Adrenal gland (tissue), 19 donors: ENCODE measurements at places on chromosomes 2 and 18.

DNA sequence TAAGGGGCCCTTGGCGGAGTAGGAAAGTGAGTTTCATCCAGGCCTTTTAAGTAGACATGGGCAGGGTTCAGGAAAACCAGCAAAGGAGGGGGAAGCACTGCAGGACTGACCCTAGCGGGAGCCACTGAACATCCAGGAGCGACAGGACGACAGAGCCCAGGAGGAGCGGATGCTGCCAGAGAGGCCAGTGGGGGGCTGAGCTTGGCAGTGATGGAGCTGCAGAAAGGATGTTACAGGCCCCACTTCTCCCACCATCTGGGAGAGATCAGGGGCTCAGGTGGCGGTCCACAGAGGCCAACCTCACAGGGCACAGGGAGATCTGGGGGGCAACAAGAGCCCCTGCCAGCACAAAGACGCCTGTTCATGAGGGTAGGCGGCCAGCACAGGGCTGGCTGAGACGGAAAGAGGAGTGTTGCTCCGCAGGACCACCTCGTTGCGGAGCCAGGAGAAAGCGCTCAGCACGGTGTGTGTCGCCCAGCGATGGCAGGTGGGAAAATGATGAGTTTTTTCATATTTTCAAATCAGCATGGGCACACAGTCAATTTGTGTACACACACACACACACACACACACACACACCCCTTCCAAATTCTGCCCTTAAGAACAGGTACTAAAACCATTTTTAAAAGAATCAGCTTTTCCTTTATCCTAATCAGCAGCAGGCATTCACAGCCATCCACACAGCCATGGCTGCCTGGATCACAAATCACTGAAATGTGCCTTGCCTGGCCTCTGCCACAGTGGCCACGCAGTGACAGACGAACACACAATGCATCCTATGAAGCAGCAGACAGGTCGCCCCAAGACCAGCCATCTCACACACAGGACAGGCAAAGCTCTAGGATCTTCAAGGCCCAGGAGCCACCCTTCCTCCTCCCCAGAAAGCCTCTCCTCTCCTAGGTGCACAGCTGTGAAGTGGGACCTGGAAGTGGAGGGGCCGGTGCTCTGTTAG lies 63.2 kb downstream of the NDUFA10 start:
- DNase-seq = no peak

DNA sequence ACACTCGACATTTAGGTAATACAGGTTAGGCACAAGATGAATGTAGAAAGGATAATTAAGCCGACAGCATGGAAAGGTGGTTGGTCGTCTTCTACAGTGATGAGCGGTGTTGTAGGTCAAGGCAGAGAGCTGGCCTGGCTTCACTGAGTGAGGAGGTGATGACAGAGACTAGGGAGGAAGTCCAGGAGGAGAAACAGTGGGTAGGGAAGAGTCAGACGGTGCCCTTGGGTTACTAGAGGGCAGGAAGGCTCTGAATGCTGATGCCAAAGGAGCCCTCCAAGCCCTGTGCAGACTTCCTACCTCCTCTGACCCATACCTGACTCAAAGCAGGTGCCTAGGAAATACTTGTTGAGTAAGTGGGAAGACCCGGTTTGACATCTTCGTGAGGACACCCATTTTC lies 100.8 kb downstream of the ITGB1BP1 start:
- no peak for DNase-seq

- no peak for DNase-seq
Measured at GRCh38 chr2:237567276-237568029, 1.1 kb downstream of the PRLH start.

- peak; percentile 64 for DNase-seq
Measured at GRCh38 chr2:109209412-109209811, 80.4 kb downstream of the SH3RF3 start.

DNA sequence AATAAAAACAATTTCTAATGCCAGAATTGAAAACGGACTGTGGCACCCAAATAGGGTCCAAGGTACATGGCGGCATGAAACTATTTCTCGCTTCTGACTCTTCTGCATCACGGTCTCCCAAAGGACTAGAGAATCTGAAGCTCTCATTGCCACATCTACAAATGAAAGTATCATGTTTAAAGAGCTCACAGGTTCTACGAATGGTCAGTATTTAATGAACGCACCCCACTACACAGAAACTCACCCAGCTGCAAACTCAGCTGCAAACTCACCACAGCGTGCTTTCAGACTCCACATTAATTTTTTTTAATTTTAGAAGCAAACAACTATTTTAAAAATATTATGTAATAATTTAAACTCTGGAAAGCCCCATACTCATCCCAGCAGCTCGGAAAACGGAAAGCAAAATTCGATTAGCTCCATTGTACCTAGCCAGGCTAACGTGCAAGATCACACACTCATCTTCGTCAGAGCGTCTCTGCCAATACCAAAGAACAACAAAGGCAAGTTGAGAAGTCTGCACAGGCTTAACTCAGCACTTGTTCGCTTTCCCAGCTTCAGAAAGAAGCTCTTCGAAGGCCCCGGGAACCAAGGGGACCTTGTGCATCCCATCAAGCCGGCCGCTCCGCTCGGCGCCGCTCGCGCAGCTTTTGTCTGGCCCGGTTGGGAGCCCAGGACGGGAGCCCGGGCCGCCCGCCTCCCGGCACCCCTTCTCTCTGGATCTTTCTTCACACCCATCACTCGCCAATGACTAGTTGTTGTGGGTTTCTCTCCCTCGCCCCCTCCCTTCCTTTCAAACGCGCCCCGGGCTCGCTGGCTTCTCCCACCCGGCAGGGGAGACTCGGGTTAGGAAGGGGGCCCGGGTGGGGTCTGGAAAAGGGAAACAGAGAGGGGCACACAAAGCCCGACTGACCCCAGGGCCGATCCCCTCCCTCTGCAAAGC lies 785 bp downstream of the CLASP1 start:
- peak; percentile 66 for DNase-seq

GRCh38 chr2:135093670-135094330 lies 41.7 kb downstream of the RAB3GAP1 start:
- no peak for DNase-seq

GRCh38 chr18:35920623-35921022 lies 51.9 kb upstream of the RMP24 start:
- DNase-seq = no peak

DNA sequence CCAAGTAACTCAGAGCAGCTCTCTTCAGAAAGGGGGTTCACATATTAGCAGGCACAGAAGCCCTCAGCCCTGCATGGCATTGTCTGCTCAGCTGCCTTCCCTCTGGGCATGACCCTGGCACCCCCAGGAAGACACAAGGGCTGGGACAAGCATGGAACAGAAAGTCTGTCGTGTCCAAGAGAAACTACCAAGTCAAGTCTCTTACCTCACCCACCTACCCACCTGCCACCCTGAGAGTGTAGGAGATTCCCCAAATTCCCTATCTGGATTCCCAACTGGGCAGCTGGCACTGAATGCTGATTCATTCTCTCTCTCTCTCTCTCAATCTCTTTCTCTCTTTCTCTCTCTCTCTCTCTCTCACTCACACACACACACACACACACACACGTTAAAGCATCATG lies 21.6 kb downstream of the SMAD7 start:
- DNase-seq = no peak

- no peak for DNase-seq
Measured at GRCh38 chr2:236162031-236162845, 5.9 kb downstream of the GBX2 start.

DNA sequence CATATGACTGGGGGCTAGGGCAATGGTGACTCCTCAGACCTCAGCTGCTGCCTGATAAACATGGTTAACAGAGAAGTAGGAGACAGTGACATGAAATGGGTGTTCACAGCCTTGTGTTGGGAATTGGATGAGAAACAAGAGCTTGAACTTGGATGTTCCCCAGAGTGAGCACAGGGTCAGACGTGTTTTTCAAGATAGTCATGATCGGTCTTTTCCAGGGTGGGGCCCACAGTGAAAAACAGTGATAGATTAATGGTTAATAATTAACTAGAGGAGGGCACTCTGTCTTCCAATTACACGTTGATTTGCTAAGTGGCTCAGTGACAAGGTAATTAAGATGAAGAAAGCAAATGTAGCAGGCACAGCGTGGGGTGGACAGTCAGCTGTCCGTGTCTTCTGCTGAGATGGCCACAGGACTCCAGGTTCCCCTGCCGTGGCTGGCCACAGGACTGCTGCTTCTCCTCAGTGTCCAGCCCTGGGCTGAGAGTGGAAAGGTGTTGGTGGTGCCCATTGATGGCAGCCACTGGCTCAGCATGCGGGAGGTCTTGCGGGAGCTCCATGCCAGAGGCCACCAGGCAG lies at the start of gene UGT1A3:
Gene UGT1A3 (plus strand): TSS at position 320 of the 579 bp plus-strand sequence. CDS start 85 bp downstream, at position 405.
- DNase-seq = no peak

DNA sequence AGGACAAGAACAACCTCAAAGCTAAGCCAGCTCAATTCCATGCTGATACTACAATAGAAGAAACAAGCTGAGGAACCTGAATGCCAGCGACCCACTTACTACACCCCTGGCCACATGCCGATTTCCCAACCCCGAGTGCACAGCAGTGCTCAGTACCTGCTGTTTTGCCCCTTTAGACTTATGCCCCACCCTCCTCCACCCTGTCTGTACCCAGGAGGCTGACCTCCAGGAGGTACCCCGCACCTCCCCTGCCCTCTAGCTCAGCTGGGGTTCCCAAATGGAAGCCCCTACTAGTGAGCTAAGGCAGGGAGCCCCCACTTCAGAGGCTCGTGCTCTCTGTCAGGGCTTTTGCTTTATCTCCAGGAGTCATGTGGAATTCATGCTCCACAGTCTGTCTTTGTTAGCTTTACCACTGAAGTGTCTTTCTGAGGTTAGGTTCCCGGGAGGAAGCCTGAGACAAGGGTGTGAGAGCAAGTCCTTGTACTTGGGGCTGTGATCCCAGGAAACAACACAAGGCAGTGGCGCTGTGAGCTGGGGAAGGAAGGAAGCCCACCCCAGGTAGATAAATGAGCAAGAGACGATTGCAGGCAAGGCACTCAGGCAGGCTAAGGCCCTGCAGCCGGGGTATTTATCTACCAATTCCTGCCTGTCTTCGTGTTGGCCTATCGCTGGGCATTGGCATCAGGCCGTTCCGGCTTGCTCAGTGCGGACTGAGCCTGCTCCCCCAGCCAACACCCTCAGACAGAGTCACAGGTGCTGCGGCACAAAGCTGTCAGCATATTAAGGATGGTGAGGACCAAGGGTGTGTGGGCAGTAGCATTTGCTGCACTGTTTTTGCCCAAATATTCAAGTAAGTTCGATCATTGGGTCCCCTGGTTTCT lies 220.5 kb downstream of the CYP26B1 start:
- DNase-seq = no peak

- no peak for DNase-seq
Measured at GRCh38 chr2:209114588-209115240, 309.1 kb upstream of the MAP2 start.

GRCh38 chr2:79833235-79833878 lies 320.5 kb downstream of the CTNNA2 start:
- no peak for DNase-seq

DNA sequence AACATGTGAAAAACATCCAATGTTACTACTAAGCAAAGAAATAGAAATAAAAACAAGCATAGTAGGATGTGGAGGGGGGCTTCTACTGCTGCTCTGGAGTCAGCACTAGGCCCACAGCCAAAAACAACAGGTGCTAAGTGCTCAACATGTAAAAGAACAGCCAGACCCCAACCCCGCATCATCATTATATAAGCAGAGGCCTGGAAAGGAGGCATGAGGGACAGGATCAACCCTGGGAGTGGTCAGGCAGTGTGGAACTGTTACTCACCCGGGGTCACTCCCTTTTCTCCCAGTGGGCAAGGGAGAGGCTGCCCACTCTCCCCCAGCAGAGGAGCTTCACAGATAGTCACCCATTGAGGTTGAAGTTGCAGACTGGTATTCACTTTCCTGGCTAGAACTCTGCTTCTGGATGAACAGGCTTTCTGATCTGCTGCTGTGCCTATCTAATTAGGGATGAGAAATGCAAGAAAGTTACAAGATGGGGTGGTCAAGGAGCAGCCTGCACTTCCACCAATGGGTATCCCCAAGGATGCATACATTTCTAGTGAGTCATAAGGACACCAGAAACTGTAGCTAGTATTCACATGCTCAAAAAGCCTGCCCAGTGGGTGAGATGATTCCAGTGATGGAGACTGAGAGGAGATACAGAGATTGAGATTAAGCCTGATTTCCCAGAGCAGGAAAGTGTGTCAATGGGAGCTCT lies 480.1 kb upstream of the TCF4 start:
- DNase-seq = no peak

- DNase-seq = no peak
Measured at GRCh38 chr2:201949181-201949926, 84.3 kb upstream of the FZD7 start.

GRCh38 chr18:74234326-74235171 lies 57.2 kb downstream of the CYB5A start:
- DNase-seq = peak; percentile 67

DNA sequence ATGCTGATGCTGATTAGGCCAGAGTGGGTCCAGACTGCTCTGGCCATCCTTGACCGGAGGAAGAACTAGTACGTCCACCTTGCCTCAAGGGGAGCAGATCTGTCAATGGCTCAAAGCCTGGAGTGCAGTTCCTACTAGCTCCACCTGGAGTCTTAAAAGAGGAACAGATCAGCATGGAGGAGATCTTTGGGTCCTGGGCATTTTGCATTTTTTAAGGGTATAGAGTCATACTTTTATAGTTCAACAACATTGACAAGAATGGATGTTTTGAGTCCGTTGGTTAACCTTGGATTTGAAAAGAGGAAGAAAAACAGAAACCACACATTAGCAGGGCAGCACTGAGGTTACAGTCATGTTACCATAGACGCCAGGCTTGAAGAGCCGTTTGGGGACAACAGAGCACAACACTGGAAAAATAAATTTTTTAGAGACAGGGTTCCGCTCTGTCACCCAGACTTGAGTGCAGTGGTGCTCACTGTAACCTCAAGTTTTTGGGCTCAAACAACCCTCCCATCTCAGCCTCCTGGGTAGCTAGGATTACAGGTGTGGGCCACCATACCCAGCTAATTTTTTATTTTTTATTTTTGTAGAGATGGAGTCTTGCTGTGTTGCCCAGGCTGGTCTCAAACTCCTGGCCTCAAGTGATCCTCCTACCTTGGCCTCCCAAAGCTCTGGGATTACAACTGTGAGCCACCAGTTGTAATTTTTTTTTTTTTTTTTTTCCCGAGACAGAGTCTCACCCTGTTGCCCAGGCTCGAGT lies 78.5 kb downstream of the PRKCE start:
- DNase-seq = no peak

DNA sequence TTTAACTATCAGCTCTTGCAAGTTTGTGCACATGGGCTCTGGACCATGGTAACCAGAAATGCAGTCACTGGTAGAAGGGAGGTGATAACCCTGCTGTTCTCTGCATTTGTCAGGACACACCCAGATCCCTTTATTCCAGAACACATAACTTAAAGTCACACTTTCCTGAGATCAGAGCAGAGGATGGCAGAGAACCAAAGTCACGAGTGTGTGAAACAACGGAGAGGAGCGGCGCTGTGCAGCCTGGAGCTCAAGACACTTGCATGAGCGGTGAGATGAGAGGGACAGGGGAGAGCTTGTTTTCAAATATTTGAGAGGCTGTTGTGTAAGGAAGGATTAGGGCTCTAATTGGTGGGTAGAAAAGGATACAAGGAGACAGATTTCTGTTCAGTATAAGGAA lies 43.3 kb upstream of the AAK1 start:
- no peak for DNase-seq

- DNase-seq = no peak
Measured at GRCh38 chr2:229996320-229996719, 72.4 kb downstream of the SLC16A14 start.

GRCh38 chr2:173386021-173386737 lies 31.5 kb downstream of the CDCA7 start:
- DNase-seq = no peak
